ENCODE measurements at places on chromosomes 2 and 18. TPM values are rescaled to one million over a fixed set of nuclear protein-coding genes. Genes with fewer than 3 reads are reported as not detected.

Gene ABCG5
- not detected for total RNA-seq

Gene COLEC12
- 8.5 TPM for total RNA-seq

Gene NYAP2
- total RNA-seq: not detected

Gene ATP5MC3
- 75.0 TPM for total RNA-seq

Gene CNDP1
- 0.08 TPM for total RNA-seq

Gene PLA2R1
- 18.3 TPM for total RNA-seq

Gene KIF5C
- total RNA-seq: 1.3 TPM

Gene DUSP2
- 46.0 TPM for total RNA-seq

Gene MYL12B
- 240 TPM for total RNA-seq

Gene LYPD6B
- total RNA-seq: 73.9 TPM

- DNase-seq: no peak
Measured at GRCh38 chr2:205461169-205461568, 221.1 kb upstream of the NRP2 start.

GRCh38 chr2:145815933-145816332 is 1296.0 kb upstream of the ZEB2 start:
- no peak for DNase-seq

GRCh38 chr18:3889803-3890202 is 439.8 kb downstream of the TGIF1 start:
- DNase-seq: no peak

DNA sequence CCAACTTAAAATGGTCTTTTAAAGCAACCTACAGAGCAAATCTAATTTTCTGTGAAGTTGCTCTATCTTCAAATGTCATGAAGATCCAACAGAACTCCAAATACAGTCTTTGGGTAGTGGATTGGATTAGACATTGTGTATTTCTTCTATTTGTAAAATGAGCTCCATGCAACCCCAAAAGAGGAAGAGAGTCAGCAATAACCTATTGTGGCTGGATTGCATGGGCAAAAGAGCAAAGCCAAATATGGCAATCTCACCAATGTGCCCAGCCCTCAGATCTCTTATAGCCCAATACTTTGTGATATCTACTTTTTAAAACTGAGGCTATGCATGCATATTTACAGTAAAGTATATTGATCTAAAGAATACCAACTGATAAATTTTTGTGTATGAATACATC is 146.3 kb downstream of the TXNL1 start:
- no peak for DNase-seq

GRCh38 chr18:78979056-78979729 is 425 bp upstream of the SALL3 start:
- no peak for DNase-seq

GRCh38 chr2:129301431-129301913 is 678.0 kb upstream of the RAB6C start:
- DNase-seq: no peak

DNA sequence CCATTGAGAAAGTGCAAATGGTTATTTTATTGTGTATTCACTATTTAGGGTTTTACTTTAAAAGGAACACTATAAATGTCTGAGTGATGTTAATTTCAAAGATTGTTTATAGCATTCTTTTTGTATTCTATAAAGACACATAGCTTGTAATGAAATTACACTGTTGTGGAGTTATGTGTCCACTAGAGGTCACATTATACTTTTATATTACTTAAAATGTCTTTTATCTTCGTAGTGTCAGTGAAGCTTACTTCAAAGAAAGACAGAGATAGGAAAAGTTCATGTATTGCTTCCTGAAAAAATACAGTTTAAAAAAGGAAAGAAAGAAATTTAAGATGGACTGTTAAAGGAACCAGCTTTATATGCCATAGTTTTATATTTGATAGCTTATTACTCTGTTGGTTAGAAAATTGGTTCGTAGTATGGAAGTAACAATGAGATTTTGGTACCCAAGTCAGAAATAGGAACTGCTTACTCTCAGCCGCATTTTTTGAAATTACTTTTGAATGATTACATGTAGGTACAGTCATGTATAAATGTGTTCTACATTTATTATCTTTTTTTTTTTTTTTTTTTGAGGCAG is 20.5 kb downstream of the APLF start:
- DNase-seq: no peak
